Stimulated activated CD4-positive, alpha-beta T cell treated with anti-CD3 and anti-CD28 coated beads, TNF-alpha, amount 100 ng/mL, for 4 hours (primary cell): ENCODE measurements at places on chromosomes 11 and 22.
A peak's percentile ranks its signal among the peaks of the same experiment; 100 is the strongest.

DNA sequence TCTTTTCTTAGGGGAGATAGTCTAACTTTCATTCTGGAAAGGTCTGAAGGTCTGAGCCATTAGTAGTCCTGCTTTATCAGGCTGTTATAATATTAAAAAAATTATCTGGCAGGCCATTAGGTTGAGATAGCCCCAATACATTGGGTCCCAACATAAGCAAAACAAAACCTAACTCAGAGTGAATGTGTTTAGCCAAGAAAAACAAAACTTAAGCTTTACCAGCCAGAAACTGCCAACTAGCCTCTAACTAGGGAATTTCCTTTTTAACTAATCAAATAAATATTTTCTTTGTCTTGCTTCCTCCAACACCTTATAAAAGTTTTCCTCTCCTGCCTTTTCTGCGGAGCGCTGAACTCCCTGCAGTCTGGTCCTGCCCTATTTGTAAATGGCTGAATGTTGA, 1137.7 kb upstream of the CNTN5 start:
- no peak for DNase-seq

DNA sequence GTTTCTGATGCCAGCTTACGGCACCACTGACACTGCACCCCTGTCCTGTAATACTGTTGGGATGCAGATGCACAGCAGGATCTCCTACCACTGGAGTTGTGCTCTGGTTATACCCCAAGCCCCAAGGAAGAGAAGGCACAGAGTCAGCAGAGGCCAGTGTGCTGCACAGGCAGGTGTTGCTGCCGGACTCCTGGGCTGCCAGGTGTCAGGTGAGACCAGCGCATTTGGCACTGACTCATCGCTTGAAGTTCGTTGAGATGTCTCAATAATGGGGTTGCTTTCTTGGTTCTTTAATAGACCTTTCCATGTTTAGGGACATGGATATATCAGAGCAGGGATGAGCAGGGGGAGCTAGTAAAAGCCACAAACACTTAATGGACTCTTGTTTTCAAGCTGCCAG, 75.7 kb upstream of the TTC12 start:
- no peak for DNase-seq

GRCh38 chr22:29306175-29306834, at the start of gene GAS2L1:
Gene GAS2L1 (plus strand): TSS chr22:29306650. CDS start chr22:29308106, 1,456 bp downstream.
- DNase-seq, result no peak

- DNase-seq, result no peak
Measured at GRCh38 chr11:73372375-73372993, 3.7 kb upstream of the RELT start.

GRCh38 chr11:111423250-111423615, 44.2 kb upstream of the POU2AF1 start:
- no peak for DNase-seq

GRCh38 chr11:765025-765801, 12.1 kb downstream of the GATD1 start:
- peak; percentile 39 for DNase-seq

DNA sequence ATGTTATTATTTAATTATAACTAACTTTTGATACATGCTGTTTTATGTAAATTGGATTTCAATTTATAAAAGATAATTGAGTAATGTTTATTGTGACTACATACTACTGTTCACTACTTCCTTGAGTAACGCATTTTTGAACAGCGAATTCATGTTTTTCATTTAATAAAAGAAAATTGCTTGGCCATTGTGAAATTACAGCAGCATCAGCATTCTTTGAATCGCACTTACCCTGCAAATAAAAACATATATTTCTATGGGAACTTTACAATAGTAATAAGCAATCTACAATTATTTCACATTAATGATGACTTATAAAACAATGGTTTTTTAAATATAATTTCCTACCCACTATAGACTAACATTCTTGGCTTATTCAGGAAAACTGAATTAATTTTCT, 20.3 kb downstream of the OR5J2 start:
- no peak for DNase-seq

DNA sequence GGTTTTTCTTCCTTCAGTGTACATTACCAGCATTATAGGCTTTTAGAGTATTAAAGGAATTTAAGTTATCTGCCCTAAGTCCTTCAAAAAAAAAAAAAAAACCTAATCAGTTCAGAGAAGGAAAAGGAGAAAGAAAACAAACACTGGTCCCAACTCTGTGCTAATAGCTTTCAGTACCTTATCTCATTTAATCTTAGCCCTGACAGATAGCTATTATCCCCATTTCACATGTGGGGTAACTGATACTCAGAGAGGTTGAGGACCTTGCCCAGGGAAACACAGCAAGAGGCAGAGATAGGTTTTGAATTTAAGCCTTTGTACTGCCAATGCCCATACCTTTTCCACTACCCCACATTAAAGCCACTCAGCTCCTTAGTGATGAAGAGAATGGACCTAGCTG, 43.4 kb downstream of the FAT3 start:
- no peak for DNase-seq

DNA sequence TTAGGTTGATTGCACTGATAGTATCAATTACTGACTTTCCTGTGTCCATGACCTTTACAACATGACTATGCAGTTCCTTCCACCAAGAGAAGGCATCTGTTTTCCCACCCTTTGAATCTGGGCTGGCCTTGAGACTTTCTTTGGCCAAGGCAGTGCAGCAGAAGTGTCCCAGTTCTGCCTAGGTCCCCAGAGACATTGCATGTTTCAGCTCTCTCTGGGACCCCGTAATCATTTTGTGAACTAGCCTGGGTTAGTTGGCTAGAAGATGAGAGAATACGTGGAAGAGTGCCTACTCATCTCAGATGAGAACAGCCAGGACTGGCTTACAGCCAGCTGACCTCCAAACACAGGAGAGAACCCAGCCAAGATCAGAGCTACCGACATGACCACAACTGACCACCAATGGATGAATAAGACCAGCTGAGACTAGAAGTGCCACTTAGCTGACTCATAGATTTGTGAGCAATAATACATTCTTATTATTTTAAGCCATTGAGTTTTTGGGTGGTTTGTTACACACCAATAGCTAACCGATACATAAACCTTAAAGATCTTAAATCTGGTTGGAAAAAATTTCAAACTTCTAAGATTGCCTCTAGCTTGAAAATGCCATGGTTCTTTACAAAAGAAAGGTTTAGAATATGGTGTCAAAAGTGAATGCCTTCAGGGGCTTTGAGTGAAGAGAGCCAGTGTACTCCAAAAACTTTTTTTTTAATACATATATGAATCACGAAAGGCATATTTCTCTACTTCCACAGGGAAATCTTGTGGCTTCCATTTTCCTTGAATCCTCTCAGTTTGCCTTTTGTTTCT, 145.2 kb downstream of the FBXO7 start:
- DNase-seq, result no peak

DNA sequence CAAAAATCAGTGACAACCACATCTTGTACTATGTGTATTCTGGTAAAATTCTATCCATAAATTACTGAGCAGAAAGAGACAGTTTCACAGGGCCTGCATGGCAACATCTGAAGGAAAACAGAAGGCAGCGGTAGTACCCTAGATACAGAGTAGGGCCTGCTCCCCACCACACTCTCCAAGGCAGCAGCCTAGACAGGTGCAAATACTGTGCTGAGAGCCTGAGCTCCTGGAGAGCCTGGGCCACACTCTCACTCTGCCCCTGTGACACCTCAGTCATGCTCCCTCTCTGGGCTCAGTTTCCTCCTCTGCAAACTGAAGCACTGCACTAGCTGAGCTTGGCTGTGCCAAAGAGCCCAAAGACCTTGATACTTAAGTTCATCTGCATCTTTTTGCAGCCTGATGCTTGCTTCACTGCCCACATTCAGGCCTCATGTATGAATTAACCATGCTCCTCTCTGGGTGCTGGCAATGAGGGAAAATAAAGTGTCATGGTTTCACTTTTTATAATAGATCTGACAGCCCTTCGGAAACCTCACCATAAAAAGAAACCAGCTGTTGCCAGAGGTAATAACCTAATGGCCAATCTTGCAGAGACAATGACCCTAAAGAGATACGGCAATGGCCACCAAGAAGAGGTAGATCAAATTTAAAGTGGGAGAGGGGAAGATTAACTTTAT, 104.7 kb downstream of the PLEKHA7 start:
- DNase-seq, result no peak

DNA sequence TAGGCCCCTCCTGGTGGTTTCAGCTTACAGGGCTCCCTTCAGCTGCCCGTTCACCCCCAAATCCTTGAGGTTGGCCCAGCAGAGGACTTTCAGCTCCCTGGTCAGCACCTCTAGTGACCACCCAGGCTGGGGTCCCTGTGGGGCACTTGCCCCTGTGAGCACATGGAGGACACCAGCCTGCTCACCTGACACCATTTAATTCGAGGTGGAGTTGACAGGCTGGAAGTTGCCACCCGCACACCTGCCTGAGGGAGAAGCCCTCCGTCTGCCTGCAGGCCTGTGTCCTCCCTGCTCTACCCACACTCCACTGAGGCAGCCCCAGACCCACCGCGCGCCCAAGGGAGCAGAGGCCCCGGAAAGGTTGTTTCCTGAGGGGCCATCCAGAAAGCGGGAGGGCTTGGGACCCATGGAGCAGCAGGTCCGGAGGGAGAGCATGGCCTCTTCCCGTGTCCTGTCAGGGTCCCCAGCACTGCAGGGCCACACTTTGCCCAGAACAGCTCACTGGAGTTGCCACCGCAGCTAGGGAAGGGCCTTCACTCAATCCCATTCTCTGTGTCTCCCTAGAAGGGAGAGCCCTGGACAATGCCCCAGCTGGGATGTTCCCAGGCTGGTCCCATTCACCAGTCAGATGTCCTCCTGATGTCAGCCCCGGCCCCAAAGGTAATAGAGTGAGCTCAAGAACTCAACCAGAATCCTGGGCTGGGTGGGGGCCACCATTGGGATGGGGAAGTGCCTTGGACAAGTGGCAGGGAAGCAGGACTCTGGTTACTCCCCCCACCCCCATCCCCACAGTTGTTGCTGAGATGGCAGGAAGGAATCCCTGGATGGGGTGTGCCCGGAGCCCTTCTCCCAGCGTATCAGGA, 82.4 kb downstream of the MED15 start:
- no peak for DNase-seq

DNA sequence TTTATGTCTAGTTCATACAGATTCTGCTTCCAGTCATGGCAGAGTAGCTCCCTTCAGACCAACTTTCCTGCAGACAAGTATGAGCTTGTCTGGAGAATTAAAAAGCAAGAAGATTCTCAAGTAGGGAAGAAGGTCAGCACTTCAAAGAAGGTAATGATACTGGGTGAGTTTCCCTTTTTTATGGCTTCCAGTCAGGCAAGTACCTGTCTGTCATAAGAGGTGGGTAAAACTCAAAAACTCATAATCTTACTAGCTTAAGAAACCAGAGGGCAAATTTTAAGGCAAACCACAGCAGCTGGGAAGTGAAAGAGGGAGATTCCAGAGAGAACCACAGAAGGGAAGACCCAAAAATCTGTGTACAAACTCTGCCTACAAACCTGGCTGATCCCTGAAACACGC, 54.2 kb downstream of the DENND5A start:
- DNase-seq, result no peak

GRCh38 chr11:93744669-93745004, 3.2 kb downstream of the C11orf54 start:
- no peak for DNase-seq

- no peak for DNase-seq
Measured at GRCh38 chr11:3087821-3088800, 30.9 kb upstream of the CARS1 start.
